Dermis lymphatic vessel endothelial cell (primary cell): ENCODE measurements at places on chromosomes 3 and 15. TPM values are rescaled to one million over a fixed set of nuclear protein-coding genes. Genes with fewer than 3 reads are reported as not detected.

The ECE2 gene
- total RNA-seq, result not detected in 2 replicates

The KCNAB1 gene
- total RNA-seq, result under 0.01 TPM in 1 of 2 replicates, not detected in the other

The GOLGA8N gene
- 0.87 and 1.4 TPM in 2 replicates for total RNA-seq

The BUB1B gene
- 4.6 and 5.1 TPM in 2 replicates for total RNA-seq

The EIF3J gene
- total RNA-seq, result 36.7 and 49.6 TPM in 2 replicates

The SEC62 gene
- 36.0 and 47.3 TPM in 2 replicates for total RNA-seq

The MINAR1 gene
- total RNA-seq, result 0.77 and 0.87 TPM in 2 replicates

The NRROS gene
- total RNA-seq, result 7.3 and 8.5 TPM in 2 replicates

The CCDC9B gene
- total RNA-seq, result 11.8 and 12.4 TPM in 2 replicates

The ILDR1 gene
- total RNA-seq, result not detected in 2 replicates

The ATR gene
- 16.0 and 26.9 TPM in 2 replicates for total RNA-seq
